HCT116 (cell line): ENCODE measurements at places on chromosomes 4 and X. TPM values are rescaled to one million over a fixed set of nuclear protein-coding genes. Genes with fewer than 3 reads are reported as not detected.

IKBKG gene
- 24.0 TPM for total RNA-seq

DCAF12L1 gene
- total RNA-seq, result not detected

CYBB gene
- total RNA-seq, result 0.59 TPM

RHOXF2B gene
- not detected for total RNA-seq

SSX1 gene
- not detected for total RNA-seq

SYNPO2 gene
- 0.93 TPM for total RNA-seq

ARX gene
- 0.22 TPM for total RNA-seq

ACE2 gene
- not detected for total RNA-seq

SPARCL1 gene
- 0.96 TPM for total RNA-seq

DNA sequence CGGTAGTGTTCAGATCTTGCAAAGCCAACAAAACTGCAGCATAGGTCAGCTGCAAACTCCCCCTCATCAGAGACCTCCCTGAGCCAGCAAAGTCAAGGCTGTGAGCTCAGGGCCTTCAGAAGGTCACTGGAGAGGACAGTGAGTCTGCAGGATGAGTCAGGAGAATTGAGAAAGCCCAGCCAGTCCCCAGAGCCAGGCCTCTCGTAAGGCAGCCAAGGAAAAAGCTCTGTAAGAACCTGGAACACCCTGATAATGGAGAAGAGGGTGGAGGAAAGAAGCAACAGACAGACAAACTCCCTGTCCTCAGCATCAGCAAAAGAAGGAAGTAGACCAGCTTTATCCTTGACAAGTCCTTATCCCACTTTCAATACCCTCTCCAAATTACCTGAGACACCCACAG lies 33.0 kb downstream of the GRIA3 start:
- no peaks in the 10 kb centered on the region for H3K36me3 ChIP-seq
- H3K27ac ChIP-seq, result no peak overlapping the region
- no peaks in the 10 kb centered on the region for H3K4me1 ChIP-seq
- no peak for DNase-seq
- H3K4me3 ChIP-seq, result no peak overlapping the region
- H3K27me3 ChIP-seq, result no peaks in the 10 kb centered on the region

GRCh38 chrX:48938721-48939425 lies 18.5 kb downstream of the OTUD5 start:
- no peak for DNase-seq
- H3K27ac ChIP-seq, result no peak overlapping the region
- H3K4me3 ChIP-seq, result no peak overlapping the region
- H3K36me3 ChIP-seq, result no peaks in the 10 kb centered on the region

GRCh38 chr4:107509615-107510014 lies 210.4 kb downstream of the PAPSS1 start:
- no peak overlapping the region for H3K4me3 ChIP-seq
- H3K4me1 ChIP-seq, result no peaks in the 10 kb centered on the region
- H3K36me3 ChIP-seq, result no peaks in the 10 kb centered on the region
- H3K27ac ChIP-seq, result no peak overlapping the region

DNA sequence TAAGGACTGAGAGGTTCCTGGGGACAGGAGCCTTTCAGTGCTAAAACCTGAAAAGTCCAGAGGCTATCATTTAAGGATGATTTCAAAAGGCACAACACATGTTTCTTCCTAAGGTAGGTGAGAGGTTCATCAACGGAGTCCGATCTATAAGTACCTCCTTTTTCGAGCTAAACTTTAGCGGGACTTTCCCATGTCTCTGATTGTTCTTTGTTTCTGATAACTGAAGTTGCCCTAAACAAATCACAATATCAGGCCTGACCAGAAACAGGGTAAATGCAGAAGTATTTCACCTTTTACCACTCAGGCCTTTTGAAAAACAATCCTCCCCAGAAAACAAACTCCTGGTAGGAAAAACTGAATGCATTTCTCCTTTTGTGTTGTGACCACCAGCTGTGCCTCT lies 17.6 kb downstream of the PIR start:
- H3K27me3 ChIP-seq, result no peaks in the 10 kb centered on the region
- peak overlapping the region; percentile 48; the same call in 1 of the 2 replicates for H3K27ac ChIP-seq
- H3K36me3 ChIP-seq, result no peaks in the 10 kb centered on the region
- no peak overlapping the region for H3K4me3 ChIP-seq

GRCh38 chr4:100257567-100257966 lies 67.3 kb upstream of the DDIT4L start:
- H3K27ac ChIP-seq, result no peak overlapping the region
- H3K27me3 ChIP-seq, result no peaks in the 10 kb centered on the region
- H3K4me1 ChIP-seq, result no peaks in the 10 kb centered on the region

GRCh38 chr4:4659871-4660651 lies 118.2 kb upstream of the STX18 start:
- H3K4me1 ChIP-seq, result peaks cover 53% of the 10 kb centered on the region
- no peak overlapping the region for H3K4me3 ChIP-seq
- H3K27ac ChIP-seq, result peak overlapping the region; percentile 80
- H3K36me3 ChIP-seq, result no peaks in the 10 kb centered on the region

DNA sequence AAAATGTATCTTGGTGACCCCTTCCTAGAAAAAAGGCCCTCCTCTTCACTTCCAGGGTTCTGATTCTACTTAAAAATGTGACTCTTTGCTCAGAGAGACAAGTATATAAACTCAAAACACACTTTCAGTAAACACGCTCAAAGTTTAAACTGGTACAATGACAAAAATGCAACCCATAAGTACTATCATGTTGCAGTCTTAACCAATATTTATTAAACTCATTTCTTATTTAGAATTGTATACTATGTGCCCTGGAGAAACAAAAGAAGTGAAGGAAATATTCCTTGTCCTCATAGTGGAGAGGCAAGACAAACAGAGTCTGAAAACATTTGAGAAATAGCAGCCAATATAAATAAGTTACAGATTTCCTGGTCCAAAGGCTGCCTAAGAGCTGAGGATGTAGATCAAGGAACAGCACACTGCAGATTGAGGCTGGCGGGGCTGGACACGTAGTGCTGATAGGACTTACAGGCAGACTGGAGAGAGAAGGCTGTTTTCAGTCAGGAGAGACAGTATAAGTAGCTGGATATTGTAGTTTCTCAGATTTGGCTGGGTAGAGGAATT lies 39.1 kb upstream of the ANXA3 start:
- DNase-seq, result no peak
- H3K27me3 ChIP-seq, result no peaks in the 10 kb centered on the region
- no peaks in the 10 kb centered on the region for H3K4me1 ChIP-seq
- H3K4me3 ChIP-seq, result no peak overlapping the region
- no peaks in the 10 kb centered on the region; the same call in 1 of the 2 replicates for H3K36me3 ChIP-seq

- no peaks in the 10 kb centered on the region for H3K4me1 ChIP-seq
- no peak for DNase-seq
- no peak overlapping the region for H3K27ac ChIP-seq
- H3K4me3 ChIP-seq, result no peak overlapping the region
Observed at GRCh38 chr4:60944060-60944459, 256.1 kb upstream of the ADGRL3 start.

DNA sequence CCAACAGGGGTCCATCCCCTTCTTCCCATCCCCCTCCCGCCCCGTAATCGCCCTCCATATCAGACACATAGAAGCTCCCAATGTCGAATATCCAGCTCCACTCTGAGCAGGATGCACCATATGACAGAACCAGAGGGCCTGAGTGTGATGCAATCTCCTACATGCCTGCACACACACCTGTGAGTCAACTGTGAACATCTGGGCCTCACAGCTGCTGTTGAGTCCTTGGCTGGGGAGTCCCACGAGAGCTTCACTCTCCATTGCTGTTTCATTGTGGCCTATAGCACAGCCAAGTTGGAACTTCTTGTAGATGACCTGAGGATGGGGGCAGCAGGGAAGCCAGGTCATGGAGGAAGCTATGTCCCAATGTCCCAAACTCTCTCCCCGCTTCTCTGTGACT lies 8.2 kb downstream of the SLC38A5 start:
- H3K27me3 ChIP-seq, result no peaks in the 10 kb centered on the region
- H3K4me1 ChIP-seq, result peaks cover 5% of the 10 kb centered on the region; the same call in 1 of the 2 replicates
- H3K4me3 ChIP-seq, result no peak overlapping the region
- no peak for DNase-seq
- H3K36me3 ChIP-seq, result no peaks in the 10 kb centered on the region

DNA sequence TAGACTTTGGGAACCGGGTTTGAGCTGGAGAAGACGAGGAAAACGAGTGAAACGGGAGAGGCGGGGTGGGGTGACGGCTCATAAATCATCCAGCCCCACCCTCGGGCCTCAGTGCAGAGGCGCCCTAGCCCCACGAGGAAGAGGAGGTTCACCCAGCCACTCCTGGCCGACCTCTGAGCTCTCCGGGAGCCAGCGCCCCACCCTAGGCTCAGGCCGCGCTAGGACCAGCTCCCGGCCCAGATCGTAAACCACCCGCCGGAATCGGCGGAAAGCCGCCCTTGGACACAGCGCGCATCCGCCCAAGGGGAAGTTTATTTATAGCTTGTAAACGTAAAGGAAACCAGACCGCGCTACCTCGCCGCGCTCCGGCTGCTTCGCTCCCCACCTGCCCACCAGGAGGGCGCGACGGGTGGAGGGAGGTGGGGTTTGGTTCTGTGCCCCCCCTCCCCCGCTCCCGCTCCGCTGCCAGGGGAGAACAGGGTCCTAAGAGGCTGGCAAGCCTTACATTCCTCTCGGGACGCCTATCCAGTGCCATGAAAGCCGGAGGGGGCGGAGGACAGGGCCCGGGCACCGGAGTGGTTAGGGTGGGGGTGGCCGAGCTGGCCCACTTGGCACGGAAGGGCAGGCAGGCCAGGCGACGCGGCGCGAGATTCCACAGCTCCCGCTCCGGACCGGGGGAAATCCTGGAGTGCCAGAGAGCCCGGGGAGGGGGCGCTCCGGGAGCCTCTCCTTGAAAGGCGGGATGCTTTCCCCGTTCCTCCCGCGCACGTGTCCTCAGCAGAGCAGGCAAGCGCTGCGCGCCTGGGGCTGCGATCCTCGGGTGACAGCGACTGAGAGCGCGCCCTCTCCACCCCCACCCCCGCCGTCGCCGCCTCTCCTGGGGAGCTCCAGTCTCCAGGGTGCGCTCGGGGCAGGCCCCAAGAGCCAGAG lies 84.2 kb downstream of the BCOR start:
- no peaks in the 10 kb centered on the region for H3K27me3 ChIP-seq
- no peaks in the 10 kb centered on the region for H3K36me3 ChIP-seq
- H3K27ac ChIP-seq, result peak overlapping the region; percentile 82
- peaks cover 4% of the 10 kb centered on the region; the same call in 1 of the 2 replicates for H3K4me1 ChIP-seq
- no peak for DNase-seq

- no peaks in the 10 kb centered on the region for H3K27me3 ChIP-seq
- peaks cover 5% of the 10 kb centered on the region; the same call in 1 of the 2 replicates for H3K4me1 ChIP-seq
- H3K36me3 ChIP-seq, result no peaks in the 10 kb centered on the region
- no peak overlapping the region for H3K4me3 ChIP-seq
Observed at GRCh38 chrX:133417364-133417763, 2.1 kb upstream of the GPC4 start.

DNA sequence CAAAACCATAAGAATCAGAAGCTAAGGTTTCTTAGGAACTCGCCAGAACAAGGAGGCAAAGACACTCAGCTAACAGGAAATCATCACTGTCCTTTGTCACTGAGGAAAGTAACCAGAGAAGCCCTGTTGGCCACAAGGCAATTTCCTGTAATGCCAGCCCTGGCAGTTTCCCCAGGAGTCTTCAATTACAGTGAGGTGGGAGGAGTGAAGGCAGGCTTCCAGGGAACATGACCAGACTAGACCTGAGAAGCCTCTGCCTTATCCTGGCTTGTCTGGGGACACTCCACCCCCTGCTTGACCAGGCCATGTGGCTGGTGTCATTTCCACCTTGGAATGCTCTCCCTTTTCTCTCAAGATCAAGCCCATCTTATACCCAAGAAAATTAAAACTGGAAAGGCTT lies 125.3 kb downstream of the COL4A6 start:
- H3K27ac ChIP-seq, result peak overlapping the region; percentile 22; the same call in 1 of the 2 replicates
- no peak overlapping the region for H3K4me3 ChIP-seq
- H3K27me3 ChIP-seq, result no peaks in the 10 kb centered on the region
- DNase-seq, result peak; percentile 55

GRCh38 chrX:48071064-48071985 lies at the start of gene ZNF630:
Gene ZNF630, minus strand, starts transcription at chrX:48071640. Its CDS starts 4,754 bp downstream, at chrX:48066886.
- no peak within 1 kb of the TSS for H3K4me3 ChIP-seq
- no peaks in the 10 kb centered on the region for H3K27me3 ChIP-seq
- H3K27ac ChIP-seq, result no peak within 1 kb of the TSS
- DNase-seq, result no peak

DNA sequence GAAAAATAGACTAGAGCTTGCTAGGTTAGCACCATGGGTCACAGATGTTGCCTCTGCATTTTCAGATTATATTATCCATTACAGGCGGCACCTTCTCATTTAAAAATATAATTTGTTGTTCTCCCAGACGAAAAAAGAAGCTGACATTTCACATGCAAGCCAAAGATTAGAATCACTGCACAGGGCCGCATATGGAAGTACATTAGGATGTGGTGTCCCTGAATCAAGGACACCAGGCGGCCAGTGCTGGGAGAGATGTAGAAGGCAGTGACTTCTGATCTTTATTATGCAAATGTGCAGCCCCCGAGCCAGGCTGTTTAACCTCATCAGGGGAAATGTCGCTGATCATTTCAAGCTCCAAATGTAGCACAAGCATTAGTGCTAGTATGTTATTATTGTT lies 22.8 kb downstream of the REELD1 start:
- H3K27ac ChIP-seq, result no peak overlapping the region
- DNase-seq, result no peak
- H3K27me3 ChIP-seq, result no peaks in the 10 kb centered on the region
- peaks cover 26% of the 10 kb centered on the region for H3K4me1 ChIP-seq
- H3K4me3 ChIP-seq, result no peak overlapping the region
- no peaks in the 10 kb centered on the region for H3K36me3 ChIP-seq

DNA sequence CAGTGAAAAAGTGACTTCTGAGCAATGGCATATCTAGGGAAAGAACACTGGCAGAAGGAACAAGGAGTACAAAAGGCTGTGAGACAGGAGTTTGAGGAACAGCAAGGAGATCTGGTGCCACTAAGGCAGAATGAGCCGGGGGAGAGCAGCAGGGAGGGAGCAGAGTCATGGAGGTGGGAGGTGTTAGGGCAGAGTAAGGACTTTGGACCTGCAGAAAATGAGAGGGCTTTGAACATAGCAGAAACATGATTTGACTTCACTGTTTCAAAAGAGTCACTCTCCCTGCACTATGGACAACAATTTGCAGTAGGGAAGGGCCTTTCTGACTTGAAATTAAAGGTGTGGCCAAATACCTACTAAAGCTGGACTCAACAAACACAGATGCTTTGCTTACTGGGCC lies 356.2 kb downstream of the ADGRL3 start:
- H3K4me3 ChIP-seq, result no peak overlapping the region
- DNase-seq, result no peak
- H3K27me3 ChIP-seq, result no peaks in the 10 kb centered on the region
- H3K27ac ChIP-seq, result no peak overlapping the region
- no peaks in the 10 kb centered on the region for H3K4me1 ChIP-seq
- H3K36me3 ChIP-seq, result no peaks in the 10 kb centered on the region
